ENCODE measurements at places on chromosomes 6 and 20. TPM values are rescaled to one million over a fixed set of nuclear protein-coding genes. Genes with fewer than 3 reads are reported as not detected.

TPD52L1 gene
- total RNA-seq = 13.7 TPM

CGAS gene
- 7.4 TPM for total RNA-seq

YTHDF1 gene
- 16.5 TPM for total RNA-seq

TRIM26 gene
- total RNA-seq = 24.0 TPM

OLIG3 gene
- not detected for total RNA-seq

KIAA0408 gene
- total RNA-seq = 1.5 TPM

PTCRA gene
- total RNA-seq = not detected

SEMG1 gene
- total RNA-seq = not detected

AKAP12 gene
- total RNA-seq = 114 TPM

SMLR1 gene
- total RNA-seq = not detected

GSTA4 gene
- 31.0 TPM for total RNA-seq

IFT52 gene
- 36.5 TPM for total RNA-seq

BTNL2 gene
- not detected for total RNA-seq

TAAR1 gene
- not detected for total RNA-seq

TFAP2B gene
- total RNA-seq = 0.33 TPM

TGM3 gene
- not detected for total RNA-seq

ZC3H12D gene
- total RNA-seq = 0.37 TPM

TNNC2 gene
- 0.12 TPM for total RNA-seq

CPNE5 gene
- under 0.01 TPM for total RNA-seq

SLC2A10 gene
- total RNA-seq = 49.7 TPM

CFAP61 gene
- 0.22 TPM for total RNA-seq

PLG gene
- total RNA-seq = not detected

CALHM6 gene
- total RNA-seq = 0.89 TPM

NKX2-2 gene
- not detected for total RNA-seq

PREX1 gene
- total RNA-seq = 21.4 TPM

TFEB gene
- 3.0 TPM for total RNA-seq

WDR27 gene
- total RNA-seq = 27.1 TPM

MOG gene
- not detected for total RNA-seq

FAM209B gene
- not detected for total RNA-seq

TFAP2A gene
- total RNA-seq = not detected

DOK5 gene
- total RNA-seq = 14.6 TPM

PYGB gene
- total RNA-seq = 142 TPM

FBXL4 gene
- total RNA-seq = 15.7 TPM

CNBD2 gene
- total RNA-seq = 3.2 TPM

EPPIN gene
- not detected for total RNA-seq

All from uterine smooth muscle cell (primary cell).